ENCODE measurements at places on chromosomes 11 and 22. TPM values are rescaled to one million over a fixed set of nuclear protein-coding genes. Genes with fewer than 3 reads are reported as not detected.

Gene CASP5
- not detected for total RNA-seq

Gene GRAP2
- not detected for total RNA-seq

Gene ALDH3B1
- total RNA-seq, result 26.4 TPM

Gene VPREB3
- total RNA-seq, result not detected

Gene FAM83F
- total RNA-seq, result not detected
